ENCODE measurements at places on chromosomes 1 and 21.

DNA sequence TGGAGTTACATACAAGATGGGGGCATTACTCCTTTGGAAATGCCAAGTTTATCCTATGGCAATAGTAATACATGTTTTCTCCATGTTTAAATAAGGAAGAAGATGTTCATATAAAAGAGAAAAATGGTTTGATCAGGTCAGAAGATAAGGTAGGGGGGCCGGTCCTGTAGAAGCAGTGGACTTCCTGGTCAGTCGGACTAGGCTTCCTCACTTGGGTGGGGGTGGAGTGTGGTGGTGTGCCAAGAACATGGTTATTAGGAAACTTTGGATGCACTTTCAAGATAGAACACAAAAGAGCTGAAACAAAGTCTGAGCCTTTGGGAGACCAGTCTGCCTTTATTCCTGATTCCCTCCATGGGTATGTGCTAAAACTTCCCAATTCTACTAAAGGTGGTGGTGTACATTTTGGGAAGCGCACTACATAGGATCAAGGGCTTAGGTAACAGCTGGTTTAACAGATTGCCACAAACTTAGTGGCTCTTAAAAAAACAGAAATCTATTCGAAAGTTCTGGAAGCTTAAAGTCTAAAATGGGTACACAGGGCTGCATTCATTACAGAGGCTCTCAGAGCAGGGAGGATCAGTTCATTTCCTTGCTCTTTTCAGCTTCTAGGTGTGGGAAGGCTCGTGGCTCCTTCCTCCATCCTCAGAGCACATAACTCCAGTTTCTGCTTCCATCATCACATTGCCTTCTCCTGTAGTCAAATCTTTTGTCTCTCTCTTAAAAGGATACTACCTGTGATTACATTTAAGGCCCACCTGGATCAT lies 64.6 kb downstream of the KDM1A start:
- no peak for DNase-seq

- no peak for DNase-seq
These were observed 22.4 kb upstream of the DR1 start for GRCh38 chr1:93323185-93323820.

GRCh38 chr1:109466452-109467300 lies at the start of gene SYPL2:
Gene SYPL2 (plus strand): TSS chr1:109466546. CDS start chr1:109466844, 298 bp downstream.
- DNase-seq: no peak

- no peak for DNase-seq
These were observed 272.2 kb downstream of the LMO4 start for GRCh38 chr1:87600854-87601253.

- peak; percentile 68 for DNase-seq
These were observed 2.4 kb upstream of the ELF3 start for GRCh38 chr1:202007805-202008489.

DNA sequence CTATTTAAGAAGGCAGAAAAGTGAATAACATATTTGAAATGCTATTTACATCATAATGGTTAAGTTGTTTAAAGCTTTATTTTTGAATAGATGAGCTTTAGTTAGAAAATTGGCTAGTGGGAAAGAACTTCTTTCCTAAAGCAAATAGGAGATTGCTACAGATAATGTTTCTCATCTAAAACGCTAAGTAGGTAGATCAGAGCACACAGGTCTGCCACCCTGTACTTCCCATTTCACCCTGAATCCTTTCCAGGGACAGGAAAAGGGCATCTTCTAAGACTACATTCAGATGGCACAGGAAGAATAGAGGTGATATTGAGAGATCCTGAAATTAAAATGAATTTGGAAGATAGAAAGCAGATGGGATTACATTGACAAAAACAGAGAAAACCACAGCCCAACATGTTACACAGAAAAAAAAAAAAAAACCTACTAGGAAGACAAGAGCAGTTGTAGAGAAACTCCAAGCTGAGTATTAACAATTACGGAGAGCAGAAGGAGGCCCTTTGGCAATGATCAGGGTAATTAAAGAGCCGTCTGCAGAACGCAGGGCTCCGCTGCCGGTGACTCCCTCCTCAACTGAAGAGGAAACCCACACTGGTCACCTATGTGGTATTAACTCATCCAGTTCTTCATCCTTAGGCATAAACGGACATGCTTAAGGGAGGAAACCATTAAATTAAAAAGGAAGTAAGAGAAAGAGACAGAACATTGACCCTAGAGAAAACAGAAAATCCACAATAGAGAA lies 53.6 kb upstream of the MAP10 start:
- no peak for DNase-seq

- no peak for DNase-seq
These were observed 38.7 kb downstream of the SLC9A1 start for GRCh38 chr1:27116232-27116631.

DNA sequence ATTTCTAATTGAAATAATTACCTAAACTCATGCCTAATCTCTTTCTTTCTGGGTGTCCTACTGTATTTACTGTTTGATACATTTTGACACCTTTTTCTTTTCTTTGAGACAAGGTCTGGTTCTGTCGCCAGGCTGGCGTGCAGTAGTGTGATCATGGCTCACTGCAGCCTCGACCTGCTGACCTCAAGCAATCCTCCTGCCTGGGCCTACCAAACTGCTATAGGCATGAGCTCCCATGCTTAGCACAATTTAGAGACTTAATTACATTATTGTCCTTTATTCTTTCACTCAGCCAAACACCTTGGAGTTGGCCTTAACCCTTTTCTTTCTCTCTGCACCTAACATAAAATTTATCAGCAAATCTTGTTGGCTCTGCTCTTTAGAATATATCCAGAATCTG lies 139.8 kb upstream of the KIF26B start:
- no peak for DNase-seq

DNA sequence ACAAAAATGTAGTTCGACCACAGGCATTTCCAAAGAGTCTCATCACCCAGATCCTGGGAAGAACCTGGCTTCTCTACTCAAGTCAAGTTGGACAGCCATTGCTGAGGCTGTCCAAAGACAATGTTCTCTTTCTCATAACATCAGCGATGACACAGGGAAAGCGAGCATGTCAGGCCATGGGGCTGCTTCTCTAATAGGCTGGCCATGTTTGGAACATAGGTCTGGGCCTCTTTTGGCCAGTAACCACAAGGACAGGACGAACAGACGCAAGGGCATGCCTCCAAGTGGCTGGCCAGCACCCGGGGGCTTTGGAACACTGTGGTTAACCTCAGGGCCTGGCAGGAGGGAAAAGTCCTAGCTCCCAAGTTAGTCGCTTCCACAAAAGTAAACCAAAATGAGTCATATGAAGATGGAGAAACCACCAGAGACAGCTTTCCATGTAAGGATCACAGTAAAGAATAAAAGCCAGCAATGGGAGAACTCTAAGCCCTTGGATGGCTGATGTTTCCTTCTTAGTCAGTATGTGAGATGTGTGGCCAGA lies 80.6 kb upstream of the SLC44A3 start:
- DNase-seq: no peak

DNA sequence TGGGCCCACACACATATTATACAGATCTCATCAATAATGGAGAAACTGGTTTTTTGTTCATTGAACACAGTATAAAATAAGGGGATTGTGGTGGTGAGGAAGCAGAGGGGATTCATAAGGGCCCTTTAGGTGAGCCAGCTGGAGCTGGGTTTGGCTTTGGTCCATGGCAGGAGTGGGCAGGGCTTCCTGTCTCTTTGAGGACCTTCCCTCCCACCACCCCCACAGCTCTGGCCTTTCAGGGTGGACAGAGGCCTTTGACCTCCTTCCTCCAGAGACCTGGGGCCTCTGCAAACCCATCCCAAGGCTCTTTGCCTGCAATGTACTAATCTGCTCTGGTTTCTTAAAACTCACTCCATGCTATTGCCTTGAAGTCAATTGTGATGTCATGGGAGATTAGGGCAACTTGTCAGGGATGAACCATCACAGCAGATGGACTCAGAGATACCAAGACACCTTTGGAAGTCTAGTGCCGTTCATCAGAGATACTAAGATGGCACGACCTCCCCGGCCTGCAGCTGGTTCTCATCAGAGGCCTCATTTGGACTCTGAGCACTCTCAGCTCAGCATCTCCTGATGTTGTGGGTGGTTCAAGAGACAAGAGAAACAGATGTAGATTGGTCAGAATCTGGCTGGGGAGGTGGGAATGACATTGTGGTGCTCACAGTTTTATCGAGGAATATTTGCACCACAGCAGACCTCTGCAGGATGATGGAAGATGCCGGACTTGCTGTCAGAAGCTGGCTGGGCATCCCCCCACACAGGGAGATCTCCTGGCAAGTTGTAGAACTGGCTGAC lies 37.9 kb downstream of the LHX4 start:
- no peak for DNase-seq

DNA sequence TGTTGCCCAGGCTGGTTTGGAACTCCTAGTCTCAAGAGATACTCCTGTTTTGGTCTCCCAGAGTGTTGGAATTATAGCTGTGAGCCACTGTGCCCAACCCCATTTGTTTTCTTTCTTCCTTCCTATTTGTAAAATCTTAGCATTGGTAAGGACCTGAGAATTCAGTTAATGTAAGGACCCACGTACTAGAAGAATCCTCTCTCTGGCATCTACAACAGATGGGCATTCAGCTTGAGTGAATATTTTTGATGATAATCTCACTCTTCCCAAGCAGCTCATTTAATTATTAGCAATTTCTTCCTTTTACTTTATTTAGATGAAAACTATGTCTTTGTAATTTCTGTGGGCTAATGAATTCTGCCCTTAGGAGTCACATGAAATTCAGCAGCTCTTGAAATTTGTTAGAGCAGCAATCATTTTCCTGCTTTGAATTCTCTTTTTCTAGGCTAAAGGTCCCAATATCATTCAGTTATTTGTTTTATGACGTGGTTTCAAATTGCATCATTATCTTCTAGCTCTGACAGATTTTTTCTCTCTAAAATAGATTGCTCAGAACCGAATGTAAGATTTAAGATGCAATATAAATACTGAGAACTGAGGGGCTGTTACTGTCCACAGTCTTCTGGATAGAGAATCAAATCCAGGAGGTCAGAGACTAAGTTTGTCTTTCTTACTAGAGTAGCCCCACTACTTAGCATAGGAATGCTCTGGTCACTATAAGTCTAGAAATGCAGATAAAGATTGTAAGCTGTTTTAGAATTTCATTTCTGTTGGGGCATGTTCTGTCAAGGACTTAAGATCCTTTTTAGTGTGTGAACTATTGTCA lies 59.4 kb downstream of the EPB41 start:
- DNase-seq: no peak

DNA sequence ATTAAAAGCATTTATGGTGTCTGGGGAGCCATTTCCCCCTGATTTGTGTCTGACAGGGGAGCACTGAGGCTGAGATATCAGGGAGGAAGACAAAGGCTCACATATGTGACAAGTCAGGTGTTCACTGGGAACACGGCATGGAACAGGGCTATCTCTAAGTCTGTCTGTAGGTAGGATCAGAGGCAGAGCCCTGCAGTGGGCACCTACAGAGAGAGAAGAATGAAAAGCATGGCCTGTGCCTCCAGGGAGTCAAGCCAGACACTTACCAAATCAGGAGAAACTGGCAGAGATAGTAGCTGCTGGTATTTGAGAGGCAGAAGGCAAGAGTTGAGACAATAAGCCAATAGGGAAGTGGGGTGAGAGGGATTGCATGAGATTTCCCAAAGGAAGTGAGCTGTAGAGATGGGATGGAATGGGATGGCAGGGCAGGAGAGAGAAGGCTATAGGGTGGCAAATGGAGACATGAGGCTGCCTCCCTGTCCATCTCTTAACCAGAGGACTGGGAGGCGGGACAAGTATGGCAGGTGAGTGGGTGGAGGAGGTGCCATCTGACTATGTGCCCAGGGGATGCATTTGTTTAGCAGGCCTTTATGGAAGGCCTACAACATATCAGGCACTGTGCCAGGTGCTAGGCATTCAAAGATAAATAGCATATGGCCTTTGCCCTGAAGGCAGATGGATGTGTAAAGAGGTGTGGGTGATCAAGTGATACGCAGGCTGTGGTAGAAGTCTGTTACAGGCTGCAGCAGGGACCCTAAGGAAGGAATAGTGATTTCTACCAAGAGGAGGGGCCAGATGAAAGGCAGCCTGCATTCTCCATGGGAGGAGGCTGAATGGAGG lies 136.2 kb upstream of the IPO9 start:
- DNase-seq: no peak

- no peak for DNase-seq
These were observed 78.9 kb downstream of the MAP3K21 start for GRCh38 chr1:233406339-233406960.

GRCh38 chr1:225517697-225518096 lies 89.9 kb upstream of the LBR start:
- DNase-seq: no peak

GRCh38 chr1:76225526-76225925 lies 151.0 kb downstream of the ST6GALNAC3 start:
- no peak for DNase-seq

DNA sequence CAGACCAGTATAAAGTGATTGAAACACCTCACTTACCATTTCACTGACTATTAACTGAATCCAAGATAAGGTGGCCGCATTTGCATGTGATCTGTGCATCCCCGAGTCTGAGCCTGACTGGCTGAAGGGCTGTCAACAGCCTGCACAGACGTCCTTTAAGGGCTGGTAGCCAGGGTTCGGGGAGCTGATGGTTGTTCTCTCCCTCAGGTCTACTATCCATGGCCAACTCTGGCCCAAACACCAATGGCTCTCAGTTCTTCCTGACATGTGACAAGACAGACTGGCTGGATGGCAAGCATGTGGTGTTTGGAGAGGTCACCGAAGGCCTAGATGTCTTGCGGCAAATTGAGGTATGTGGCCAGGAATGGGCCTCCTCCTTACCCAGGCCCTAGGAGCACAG lies 14.0 kb downstream of the PPIE start:
- no peak for DNase-seq

- DNase-seq: no peak
These were observed 1.7 kb downstream of the EXOC8 start for GRCh38 chr1:231335663-231336602.

GRCh38 chr1:226973371-226973897 lies 33.3 kb downstream of the COQ8A start:
- DNase-seq: no peak

GRCh38 chr1:205421798-205422197 lies at the start of gene LEMD1:
Gene LEMD1 (minus strand): TSS chr1:205422056. CDS start chr1:205420536, 1,520 bp downstream.
- DNase-seq: no peak

- DNase-seq: no peak
These were observed 116.9 kb upstream of the COA6 start for GRCh38 chr1:234256359-234256758.

DNA sequence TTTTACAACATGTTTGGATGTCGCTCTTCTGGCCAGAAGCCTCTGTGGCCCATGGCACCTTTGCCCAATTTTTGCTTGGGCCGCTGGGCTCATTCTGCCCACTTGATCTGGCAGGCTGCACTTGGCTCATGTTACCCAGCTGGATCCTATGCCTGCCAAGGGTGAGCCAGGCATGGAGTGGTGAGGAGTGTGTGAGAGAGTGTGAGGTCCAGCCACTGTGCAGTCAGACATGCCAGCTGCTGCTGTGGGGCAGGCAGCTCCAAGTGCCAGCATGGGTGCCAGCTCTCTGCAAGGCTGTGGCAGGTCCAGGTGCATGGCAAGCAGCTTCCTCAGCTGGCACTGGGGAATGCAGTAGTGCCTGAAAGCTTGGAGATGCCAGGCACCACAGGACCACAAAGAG lies 71.0 kb downstream of the EBNA1BP2 start:
- DNase-seq: no peak

DNA sequence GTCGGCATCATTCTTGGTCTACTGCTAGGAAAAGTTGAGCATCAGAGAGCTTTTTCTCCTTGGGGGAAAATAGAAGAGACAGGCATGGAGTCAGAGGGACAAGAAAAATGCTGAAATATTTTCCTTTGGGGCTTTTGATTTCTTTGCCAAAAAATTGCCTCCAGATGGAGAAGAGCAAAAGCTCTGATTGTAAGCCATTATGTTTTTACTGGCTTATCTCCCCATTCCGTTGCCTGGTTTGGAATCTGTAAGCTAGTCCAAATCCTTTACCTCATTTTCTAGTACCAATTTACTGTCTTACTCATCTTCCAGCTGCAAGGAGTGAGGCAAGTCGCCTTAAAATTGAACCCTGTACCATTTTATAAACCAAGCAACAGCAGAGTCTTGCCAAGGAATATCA lies 23.3 kb upstream of the NBL1 start:
- no peak for DNase-seq

Data from iPS DF 19.7 (cell line).